Muscle of arm (tissue), 14 donors: ENCODE measurements at places on chromosomes 7 and 10. TPM values are rescaled to one million over a fixed set of nuclear protein-coding genes. Genes with fewer than 3 reads are reported as not detected.

Gene HSPA12A
- polyA plus RNA-seq, result 14.6 TPM

Gene GHITM
- polyA plus RNA-seq, result 133 TPM

Gene DLX6
- polyA plus RNA-seq, result 0.14 TPM

Gene ACTL6B
- polyA plus RNA-seq, result not detected

Gene AVPI1
- polyA plus RNA-seq, result 4.4 TPM

Gene MYH16
- not detected for polyA plus RNA-seq

Gene LRRC4
- 5.3 TPM for polyA plus RNA-seq

Gene HMX3
- not detected for polyA plus RNA-seq

Gene FXYD4
- 1.0 TPM for polyA plus RNA-seq
